ENCODE measurements at places on chromosomes 3 and 15. TPM values are rescaled to one million over a fixed set of nuclear protein-coding genes. Genes with fewer than 3 reads are reported as not detected.

LRRN1 gene
- polyA plus RNA-seq, result 50.0 TPM

SNRK gene
- 30.7 TPM for polyA plus RNA-seq

SCAP gene
- not detected for polyA plus RNA-seq

DGKG gene
- 2.0 TPM for polyA plus RNA-seq

FOXB1 gene
- polyA plus RNA-seq, result not detected

ATG7 gene
- polyA plus RNA-seq, result not detected

SLC12A8 gene
- polyA plus RNA-seq, result 2.4 TPM

DNA sequence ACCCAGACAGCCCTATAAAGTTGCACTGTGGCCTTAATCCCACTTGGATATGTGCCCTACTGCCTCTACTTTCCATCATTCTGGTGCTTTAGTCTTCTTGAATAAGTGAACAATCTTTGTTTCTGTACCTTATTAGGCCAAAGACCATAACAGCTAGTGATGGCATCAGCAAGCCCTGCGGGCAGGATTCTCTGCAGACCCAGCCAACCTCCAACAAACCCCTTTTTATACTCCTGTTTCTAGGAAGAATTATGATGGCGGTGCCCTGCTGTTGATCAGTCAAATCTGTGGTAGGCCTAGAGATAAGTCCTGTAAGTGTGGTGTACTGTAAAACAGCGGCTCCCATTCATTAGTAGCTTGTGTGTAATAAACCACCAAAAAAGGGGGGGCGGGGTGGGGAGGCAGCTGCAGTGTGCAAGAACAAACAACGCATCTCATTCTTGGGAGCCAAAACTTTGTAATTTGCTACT is 40.5 kb downstream of the SOX2 start:
- DNase-seq, result no peak

DNA sequence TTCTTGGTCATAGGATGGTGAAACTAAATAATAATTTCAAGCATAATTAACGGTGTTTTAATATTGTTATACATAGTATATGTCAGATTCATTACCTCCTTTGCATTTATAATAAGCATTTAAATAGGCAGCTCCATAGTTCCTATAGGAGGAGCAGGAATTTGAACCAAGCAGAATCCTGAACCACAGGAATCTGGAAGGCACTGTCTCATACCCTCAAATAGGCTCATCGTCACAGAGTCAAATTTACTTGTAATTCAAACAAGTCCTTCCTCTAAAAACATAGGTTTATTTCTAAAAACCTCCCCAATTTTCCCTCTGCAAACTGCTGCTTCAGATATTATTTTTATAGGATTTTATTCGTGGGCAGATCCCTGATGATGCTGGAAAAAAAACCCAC is 376.3 kb upstream of the ARHGEF26 start:
- no peak for DNase-seq

GRCh38 chr3:179113903-179114302 is 34.3 kb upstream of the PIK3CA start:
- no peak for DNase-seq

GRCh38 chr15:59289574-59289973 is 82.9 kb downstream of the LDHAL6B start:
- no peak for DNase-seq

DNA sequence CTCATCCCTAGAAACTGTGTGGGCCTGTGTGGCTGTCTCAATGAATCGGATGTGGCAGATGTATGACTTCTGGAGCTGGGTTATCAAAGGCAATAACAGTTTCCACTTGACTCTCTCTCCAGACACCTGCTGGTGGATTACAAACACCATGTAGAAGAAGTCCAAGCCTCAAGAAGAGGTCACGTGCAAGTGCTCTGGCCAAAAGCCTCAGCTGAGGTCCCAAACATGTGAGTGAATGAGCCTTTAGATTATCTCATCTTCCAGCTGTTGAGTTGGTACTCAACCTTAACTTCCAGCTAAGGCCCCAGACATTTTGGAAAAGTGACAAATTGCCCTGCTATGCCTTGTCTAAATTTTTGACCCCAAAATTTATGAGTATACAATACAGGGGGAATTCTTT is 42.7 kb upstream of the IL12A start:
- no peak for DNase-seq

GRCh38 chr15:70761931-70762468 is 1.4 kb downstream of the UACA start:
- DNase-seq, result no peak

GRCh38 chr3:187744169-187745151 is 808 bp downstream of the BCL6 start:
- peak; percentile 85 for DNase-seq

GRCh38 chr3:132004571-132004970 is 30.2 kb downstream of the CPNE4 start:
- DNase-seq, result no peak

DNA sequence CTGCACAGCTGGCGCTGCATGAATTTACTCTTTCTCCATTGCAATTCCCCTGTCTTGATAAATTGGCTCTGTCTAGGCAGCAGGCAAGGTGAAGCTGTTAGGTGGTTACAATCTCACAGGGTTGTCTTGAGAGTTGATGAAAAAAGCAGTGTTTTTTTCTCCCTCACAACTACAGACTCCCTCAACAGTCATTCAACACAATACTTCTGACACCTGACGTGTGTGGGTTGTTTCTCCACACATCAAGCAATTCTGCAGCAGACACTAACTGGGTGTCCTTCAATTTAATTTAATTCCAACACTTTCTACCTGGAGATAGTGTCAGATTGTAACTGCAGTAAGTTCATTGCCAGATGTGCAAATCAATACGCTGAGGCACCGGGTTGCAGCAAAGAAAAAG is 5.1 kb upstream of the SCAMP2 start:
- DNase-seq, result no peak

GRCh38 chr3:197216169-197216860 is 82.1 kb downstream of the DLG1 start:
- DNase-seq, result peak; percentile 49

DNA sequence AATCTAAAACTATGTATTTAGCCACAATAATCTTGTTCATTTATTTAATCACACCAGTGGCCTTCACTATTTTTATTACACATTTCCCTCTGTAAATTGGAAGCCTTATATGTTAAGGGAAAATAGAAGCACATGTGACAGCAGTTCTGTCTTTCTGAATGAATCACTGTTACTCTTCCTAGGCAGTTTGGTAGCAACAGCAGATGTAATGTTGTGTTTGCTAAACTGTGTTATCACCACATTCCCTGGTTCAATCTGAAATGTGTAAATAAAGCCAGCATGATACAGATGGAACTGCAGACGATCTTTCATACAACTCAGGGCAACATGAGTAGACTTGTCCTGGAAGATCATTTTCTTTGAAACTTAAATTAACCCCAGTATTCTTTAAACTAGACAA is 220.1 kb downstream of the MCTP2 start:
- no peak for DNase-seq

DNA sequence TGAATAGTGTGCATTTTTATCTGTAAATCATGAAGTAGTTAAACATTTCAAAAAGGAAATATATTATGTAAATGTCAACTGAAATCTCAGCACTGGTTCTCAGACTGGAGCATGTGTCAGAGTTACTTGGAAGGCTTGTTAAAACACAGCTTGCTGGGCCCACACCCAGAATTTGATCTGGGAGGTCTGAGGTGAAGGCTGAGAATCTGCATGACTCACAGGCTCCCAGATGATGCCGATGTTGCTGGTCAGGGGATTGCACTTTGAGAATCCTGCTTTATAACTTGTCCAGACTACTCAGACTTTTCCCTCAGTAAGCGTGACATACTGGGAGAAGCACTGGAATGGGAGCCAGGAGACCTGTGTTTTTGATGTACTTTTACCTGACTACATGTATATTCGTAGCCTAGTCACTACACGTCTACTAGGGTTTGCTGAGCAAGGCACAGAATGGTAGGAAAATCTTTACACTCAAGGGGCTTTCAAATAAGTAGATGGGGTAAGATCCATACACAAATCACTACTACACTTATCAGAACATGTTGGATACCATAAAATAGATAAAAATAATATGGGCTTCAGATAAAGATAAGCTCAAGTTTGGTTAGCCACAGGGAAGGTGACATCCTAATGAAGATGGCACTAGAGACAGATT is 77.1 kb upstream of the MEX3B start:
- peak; percentile 14 for DNase-seq

DNA sequence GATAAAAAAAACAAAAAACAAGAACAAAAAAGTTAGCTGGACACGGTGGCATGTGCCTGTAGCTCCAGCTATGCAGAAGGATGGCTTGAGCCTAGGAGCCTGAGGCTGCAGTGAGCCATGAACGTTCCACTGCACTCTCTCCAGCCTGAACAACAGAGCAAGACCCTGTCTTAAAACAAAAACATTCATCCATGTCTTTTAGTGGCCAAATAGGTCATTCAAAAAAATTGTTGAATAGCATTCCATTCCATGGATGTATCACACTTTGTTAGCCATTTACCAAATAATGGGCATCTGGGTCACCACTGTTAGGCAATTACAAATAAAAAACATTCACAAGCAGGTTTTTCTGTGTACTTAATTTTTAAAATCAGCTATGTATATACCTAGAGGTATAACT is 139.7 kb downstream of the STAG1 start:
- no peak for DNase-seq

- no peak for DNase-seq
Measured at GRCh38 chr3:13249664-13250390, 170.3 kb downstream of the NUP210 start.

GRCh38 chr3:103127737-103128136 is 692.9 kb downstream of the ZPLD1 start:
- no peak for DNase-seq

- DNase-seq, result no peak
Measured at GRCh38 chr3:195302431-195302830, 31.5 kb upstream of the XXYLT1 start.

GRCh38 chr15:30917013-30917412 is 13.3 kb downstream of the FAN1 start:
- DNase-seq, result no peak

DNA sequence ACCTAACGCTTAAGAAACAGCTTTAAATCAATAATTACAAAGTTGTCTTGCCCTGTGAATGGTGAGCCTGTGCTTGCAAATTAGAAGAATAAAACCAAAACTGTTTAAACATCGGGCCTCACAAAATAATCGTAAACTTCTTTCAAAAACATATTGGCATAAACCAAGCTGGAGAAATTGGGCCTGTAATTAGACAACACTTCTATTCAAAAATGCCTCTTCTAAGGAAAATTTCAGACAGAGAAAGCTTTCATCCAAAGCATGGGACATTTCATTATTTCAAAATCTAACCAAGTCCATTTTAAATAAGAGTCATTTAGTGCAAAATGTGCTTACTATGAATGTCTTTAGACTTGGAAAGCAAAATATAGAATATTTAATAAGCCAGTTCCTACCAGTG is 35.5 kb upstream of the GNB4 start:
- no peak for DNase-seq

DNA sequence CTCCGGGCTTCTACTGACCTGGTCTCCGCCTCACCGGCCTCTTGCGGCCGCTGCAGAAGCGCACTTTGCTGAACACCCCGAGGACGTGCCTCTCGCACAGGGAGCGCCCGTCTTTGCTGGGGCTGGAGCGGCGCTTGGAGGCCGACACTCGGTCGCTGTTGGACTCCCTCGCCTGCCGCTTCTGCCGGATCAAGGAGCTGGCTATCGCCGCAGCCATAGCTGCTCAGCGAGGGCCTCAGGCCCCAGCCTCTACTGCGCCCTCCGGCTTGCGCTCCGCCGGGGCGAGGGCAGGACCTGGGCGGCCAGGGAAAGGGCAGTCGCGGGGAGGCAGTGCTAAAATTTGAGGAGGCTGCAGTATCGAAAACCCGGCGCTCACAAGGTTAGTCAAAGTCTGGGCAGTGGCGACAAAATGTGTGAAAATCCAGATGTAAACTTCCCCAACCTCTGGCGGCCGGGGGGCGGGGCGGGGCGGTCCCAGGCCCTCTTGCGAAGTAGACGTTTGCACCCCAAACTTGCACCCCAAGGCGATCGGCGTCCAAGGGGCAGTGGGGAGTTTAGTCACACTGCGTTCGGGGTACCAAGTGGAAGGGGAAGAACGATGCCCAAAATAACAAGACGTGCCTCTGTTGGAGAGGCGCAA is 319.2 kb downstream of the FGF12 start:
- DNase-seq, result peak; percentile 32
